ENCODE measurements at places on chromosomes 1 and 21.

- no peak for DNase-seq
Measured at GRCh38 chr21:28298251-28298672, 694.4 kb downstream of the LTN1 start.

- DNase-seq = no peak
Measured at GRCh38 chr1:229271448-229272159, 693 bp downstream of the RAB4A start.

DNA sequence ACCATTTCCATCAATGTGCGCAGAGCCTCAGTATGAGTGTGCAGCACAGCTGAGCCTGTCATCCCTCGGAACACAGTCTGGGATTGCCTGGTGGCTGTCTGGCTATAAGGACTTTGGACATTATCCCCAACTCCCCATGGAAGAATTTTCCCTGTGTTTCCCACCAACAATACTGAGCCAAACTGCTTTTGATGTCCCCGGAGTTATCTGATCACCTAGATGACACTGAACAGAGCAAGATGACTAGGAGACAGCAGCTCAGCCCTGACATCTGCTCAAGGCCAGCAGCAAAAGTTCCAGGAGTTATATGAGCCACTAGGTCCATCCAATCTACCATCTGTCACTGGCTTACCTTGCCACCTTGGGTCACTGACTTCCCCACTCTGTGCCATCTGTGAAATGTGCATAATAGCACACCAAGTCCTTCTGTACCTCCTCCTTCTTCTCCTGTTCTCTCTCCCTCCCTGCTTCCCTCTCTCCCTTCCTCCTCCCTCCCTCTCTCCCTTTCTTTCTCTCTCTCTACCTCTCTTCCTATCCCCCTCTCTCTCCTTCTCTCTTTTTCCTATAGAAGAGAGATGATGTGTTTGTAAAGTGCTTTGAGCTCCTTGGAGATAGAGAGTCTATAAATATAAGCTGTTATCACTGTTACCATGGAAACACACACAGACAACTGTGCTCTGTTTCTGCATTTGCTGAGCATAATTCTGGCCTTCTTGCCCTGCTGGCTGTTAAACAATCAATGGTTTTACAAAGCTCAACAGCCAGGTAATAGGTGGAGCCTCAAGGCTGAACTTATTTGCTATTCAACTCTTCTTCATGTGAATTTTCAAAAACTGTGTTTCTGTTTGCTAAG, 19.7 kb upstream of the ATP1B1 start:
- DNase-seq = no peak

- no peak for DNase-seq
Measured at GRCh38 chr1:94156096-94156625, 35.2 kb upstream of the ABCA4 start.

DNA sequence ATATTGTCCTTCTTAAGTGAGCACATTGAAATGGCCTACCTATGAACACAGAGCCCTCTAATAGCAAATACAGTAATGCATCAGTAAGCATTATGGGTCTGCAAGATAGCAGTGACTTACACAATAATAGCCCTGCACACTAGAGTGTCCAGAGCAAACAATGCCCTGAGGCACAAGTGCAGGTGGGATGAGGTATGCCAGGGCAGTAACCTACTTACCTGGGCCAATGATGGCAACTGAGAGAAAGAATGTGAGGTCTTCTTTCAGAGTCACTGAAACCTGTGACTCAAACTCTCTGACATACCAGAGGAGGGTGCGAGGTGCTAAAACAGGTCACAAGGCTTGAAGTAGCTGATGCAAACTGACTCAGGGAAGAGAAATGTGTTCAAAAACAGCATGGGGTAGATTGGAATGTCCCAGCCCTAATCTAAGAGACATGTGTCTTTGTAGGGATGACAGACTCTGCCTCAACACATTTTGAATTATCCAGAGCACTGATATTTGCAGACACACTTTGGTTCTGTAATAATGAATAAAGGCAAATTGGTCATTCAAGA, 168.5 kb upstream of the RUNX1 start:
- no peak for DNase-seq

- no peak for DNase-seq
Measured at GRCh38 chr1:244296003-244296402, 155.7 kb downstream of the ADSS2 start.

DNA sequence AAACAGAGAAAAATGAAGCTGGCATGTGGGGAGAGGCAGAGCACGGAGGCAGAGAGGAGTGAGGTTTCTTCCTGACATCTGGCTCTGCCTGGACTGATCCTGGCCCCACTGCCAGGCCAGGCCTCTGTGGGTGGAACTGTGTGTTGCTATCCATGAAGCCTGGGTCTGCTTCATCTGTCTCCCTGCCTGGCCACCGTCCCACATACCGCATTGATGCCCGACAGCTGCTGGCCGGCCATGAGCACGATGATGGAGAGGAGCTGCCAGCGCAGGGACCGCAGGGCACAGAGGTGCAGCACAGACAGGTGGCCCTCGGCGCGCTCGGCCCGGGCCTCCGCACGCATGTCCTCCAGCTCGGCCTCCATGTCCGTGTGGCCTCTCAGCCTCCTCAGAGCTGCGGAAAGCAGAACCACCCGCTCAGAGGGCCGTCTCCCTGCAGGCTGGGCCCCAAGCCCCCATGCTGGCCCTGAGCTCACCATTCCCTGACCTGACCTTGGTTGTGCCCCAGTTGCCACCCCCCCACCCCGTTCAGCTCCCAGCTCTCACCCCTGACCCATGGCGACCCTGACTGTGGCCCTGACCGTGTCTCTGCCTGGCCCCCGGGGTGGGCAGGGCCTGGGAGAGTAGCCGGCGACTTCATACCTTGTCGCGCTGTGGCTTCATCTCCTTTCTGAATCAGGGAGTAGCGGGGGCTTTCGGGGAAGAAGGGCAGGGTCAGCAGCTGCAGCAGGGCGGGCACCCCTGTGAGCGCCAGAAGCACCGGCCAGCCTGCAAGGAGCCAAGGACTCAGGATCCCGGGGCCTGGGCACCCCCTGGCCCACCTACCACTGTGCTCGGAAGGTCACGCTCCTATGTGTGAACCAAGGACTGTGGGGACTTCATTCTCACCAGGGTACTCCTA, 11.5 kb downstream of the SLC2A7 start:
- no peak for DNase-seq

- DNase-seq = no peak
Measured at GRCh38 chr1:49841767-49842166, 182.0 kb downstream of the AGBL4 start.

DNA sequence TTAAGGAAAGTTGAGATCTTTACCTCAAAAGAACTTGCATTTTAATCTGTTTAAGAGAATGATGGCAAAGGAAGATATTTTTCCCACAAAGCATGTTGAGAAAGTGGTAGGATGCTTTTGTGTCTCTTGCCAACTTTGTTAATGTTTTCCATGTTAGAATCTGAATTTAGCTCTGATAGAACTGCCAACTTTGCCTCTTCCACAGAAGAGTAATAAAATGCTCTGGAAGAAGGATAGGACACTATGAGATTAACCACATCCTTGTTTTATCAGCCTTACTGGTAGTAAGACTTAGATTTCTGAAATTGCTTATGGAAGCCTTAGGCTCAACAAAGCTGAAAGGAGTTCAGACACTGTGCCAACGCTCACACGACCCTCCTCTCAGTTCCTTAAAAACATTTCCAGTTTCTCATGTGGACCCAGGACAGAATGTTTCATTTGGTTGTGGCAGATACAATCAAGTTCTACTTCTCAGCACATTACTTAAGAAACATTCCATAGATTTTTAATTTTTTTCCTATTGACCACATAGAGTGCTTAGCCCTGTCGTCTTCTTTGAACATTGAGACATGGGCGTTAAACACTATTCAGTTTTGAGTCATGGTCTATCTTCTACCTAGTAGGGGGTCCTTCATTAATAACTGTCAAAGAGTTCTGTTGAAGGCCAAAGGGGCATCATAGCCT, 59.0 kb downstream of the MTR start:
- DNase-seq = no peak

- no peak for DNase-seq
Measured at GRCh38 chr1:51442616-51443015, 76.5 kb downstream of the EPS15 start.

- DNase-seq = no peak
Measured at GRCh38 chr1:182977480-182977879, 24.5 kb upstream of the SHCBP1L start.

DNA sequence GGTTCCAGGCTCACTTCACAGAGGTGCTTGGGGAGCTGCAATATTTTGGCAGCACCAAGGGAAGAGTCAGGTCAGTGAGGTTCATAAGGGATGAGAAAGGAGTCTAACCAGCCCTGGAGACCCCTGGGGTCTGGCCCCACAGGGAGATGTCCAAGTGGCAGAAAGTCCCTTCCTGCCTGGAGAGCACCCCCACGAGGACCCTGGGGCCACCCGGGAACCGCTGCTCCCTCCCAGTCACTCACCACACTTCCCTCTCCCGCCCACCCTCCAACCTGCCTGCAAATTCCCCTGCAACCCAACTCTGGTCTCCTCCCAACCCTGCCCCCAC, 6.5 kb upstream of the ITGB2 start:
- no peak for DNase-seq

DNA sequence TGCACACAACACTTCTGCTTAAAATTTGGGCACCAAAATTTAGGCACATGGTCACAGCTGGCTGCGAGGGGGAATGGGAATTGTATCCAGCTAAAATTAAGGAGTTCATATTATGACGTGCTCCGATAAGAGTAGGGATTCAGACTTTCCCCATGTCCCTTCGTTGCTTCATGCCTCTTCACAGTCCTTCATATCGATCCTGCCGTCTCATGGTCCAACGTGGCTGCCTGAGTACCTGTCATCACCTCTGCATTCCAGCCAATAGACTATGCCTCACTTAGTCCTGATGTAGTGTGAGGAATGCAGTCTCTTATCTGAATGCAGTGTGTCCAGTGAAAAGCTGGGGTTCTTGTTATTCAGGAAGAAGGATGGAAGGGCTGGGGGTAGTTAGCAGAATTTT, 108.6 kb downstream of the SIK1 start:
- DNase-seq = no peak
